Stimulated activated CD4-positive, alpha-beta T cell treated with anti-CD3 and anti-CD28 coated beads, Interleukin-4, amount 100 ng/mL, for 1 hour (primary cell): ENCODE measurements at places on chromosomes 3 and 15.

- DNase-seq = peak; percentile 15
Measured at GRCh38 chr3:59456852-59457485, 407.1 kb upstream of the CFAP20DC start.

DNA sequence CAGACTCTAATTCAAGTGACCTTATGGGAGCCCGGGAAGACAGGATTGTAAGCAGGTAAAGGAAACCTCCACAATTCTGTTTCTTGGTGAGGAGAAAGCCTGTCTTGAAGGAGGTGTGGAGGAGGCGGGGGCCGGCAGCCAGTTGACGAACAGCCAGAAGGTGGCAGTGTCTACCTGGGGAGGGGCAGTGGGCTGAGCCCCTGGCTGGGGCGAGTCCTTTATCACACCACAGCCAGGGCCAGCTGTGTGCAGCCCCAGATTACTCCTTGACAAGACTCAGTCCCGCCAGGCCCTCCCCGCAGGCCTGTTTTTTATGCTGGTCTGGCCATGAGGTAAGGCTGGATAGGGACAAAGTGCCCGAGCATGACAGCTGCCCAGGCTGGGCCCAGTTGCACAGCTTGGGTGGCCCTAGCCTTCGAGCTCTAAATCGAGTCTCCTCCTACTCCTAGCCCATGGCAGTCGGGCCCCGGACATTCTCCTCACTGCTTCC is 40.9 kb upstream of the IDH2 start:
- peak; percentile 65 for DNase-seq

DNA sequence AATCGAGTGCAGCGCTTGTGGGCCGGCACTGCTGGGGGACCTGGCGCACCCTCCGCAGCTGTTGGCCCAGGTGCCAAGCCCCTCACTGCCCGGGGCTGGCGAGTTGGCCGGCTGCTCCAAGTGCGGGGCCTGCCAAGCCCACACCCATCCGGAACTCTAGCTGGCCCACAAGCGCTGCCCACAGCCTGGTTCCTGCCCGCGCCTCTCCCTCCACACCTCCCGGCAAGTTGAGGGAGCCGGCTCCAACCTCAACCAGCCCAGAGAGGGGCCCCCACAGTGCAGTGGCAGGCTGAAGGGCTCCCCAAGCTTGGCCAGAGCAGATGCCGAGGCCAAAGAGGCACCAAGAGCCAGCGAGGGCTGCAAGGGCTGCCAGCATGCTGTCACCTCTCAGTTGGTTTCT is 73.4 kb downstream of the PLXNA1 start:
- DNase-seq = no peak

DNA sequence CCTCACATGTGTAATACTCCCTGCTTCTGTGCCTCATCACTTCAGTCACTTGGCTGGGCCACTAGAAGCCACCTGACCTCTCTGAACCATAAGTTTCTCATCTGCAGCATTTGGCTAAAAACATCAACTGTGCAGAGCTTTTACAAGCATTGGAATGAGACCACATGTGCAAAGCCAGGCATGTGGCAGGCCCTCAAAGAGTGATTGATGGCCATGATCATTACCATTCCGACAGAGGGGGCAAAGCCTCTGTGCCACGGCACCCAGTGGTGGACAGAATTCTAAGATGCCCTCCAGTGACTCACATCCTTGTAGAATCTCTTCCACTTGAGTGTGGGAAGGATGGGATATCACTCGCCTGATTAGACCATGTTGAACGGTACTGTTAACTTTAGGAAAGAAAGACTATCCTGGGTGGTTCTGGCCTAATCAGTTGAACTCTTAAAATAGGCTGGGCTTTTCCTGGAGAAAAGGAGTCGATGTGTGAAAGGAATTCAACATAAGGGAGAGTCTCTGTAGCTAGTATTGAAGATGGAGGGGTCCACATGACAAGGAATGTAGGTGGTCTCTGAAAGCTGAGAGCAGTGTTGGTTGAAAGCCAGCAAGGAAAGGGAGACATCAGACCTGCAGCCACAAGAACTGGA is 13.5 kb downstream of the CDCP1 start:
- no peak for DNase-seq

DNA sequence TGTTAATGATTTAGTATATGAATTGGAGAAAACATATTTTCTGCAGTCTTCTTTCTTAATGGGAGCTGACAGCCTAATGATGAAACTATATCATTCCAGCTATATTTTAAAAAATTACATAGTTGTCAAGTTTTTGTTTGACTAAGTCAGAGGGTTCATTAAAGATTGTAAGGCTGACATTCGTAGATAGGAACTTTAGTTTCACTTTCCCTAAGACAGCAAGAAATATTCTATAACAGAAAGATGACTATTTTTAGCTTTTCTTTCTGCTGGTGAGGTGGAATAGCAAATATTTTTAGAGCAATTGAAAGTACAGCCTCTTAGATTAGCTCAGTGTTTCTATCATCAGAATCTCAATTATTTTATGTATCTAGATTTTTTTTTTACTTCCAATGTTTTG is 60.2 kb downstream of the PIAS1 start:
- DNase-seq = no peak

DNA sequence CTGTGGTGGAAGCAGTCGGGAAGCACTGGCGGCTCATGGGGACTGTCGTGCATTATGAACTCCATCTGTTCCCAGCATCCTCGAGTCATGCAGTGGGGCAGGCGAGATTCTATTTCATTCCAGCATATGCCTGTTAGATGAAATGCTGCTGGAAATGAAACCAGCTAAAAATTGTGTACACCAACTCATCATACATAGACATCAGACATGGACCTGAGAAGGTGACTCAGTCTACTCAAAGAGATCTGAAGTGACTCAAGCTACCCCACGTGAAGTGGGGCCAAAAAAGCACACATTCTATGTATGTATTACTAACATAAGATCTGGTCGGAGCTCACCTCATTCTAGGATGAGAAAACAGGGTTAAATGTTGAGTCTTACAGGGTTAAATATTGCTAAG is 47.5 kb upstream of the FAM98B start:
- no peak for DNase-seq

DNA sequence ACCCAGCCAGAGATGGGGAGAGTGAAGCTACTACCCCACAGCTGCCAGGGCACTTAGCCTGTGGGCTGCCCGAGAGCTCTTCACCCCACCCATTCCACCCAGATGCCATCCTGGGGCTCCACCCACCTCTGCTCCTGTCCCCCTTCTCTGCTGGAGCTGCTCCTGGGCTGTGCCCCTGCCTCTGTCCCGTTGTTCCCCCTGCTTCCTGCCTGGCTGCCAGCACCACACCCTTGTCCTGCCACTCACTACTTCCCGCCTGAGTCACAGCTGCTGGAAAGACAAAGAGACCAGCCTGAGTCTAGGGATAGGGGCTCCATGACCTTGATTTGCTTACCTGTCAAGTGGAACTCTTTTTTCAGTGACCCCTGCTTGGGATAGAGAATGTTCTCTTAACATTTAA is 12.4 kb downstream of the GNAI2 start:
- DNase-seq = no peak

GRCh38 chr15:99712415-99712814 is 20.8 kb downstream of the LYSMD4 start:
- DNase-seq = no peak

DNA sequence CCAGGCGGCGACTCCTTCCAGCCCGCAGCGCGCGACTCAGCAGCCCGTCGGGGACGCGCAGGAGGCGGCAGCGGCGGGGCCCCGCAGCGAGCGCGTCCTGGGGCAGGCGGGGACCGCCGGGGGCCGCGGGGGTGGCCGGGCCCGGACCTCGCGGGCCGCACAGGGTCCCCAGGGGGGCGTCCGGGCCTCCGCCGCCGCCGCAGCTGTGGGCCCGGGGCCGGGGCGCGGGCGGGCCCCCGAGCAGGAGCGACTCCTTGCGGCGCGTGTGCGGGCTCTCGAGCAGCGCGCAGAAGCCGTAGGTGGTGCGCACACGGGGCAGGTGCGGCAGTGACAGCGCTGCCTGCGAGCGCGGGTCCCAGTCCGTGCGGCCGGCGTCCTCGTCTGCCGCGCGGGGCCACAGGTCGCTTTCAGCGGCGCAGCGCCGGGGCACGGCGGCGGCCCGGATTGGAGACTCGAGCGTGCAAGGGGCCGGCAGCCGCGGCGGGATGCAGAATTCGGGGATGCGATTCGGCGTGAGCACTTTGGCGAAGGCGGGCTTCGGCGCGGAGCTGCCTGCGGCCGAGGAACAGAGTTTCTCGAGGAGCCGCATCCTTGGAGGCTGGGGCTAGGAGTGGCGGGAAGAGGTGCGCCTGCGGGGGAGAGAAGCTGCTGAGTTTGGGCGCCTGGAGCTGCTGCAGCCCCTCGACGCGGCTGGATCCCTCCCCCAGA is 535 bp downstream of the C2CD4B start:
- no peak for DNase-seq

DNA sequence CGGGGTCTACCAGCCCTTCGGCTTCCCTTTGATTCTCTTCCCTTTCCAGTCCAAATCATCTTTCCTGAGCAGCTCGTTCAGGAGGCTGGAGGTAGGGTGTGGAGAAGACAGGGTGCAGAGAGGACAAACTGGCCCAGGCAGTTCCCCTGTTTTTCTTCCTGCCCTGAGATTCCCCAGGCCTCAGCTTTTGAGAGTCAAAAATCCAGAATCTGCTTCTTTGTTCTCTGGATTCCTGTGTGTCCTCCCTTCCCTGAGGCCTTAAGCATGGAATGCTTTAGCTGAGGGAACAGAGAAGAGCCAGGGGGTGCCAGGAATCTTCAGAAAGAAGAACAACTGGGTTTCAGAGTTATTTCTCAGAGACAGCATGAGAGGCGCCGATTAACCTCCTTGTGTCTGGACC is 26.7 kb upstream of the LRTM1 start:
- no peak for DNase-seq

DNA sequence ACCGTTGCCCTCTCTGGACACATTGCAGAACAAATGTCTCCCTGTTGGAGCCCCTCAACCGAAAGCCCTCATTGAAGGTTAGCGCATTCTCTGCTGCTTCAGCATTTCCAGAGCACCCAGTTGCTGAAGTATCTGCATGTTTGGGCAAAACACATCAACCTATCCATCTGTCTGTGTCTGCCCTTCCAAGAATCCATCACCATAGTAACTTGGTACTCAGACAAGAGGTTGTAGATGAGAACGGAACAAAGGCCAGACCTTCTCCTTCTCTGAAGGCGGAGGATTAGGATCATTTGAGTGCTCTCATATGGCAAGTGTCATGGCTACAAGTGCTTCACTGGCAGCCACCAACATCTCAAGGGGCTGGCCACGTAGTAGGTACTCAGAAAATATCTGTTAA is 23.1 kb upstream of the RHO start:
- no peak for DNase-seq

- DNase-seq = no peak
Measured at GRCh38 chr15:42984493-42985034, 64.0 kb upstream of the TTBK2 start.

- no peak for DNase-seq
Measured at GRCh38 chr3:186687120-186687651, 21.4 kb downstream of the HRG start.

DNA sequence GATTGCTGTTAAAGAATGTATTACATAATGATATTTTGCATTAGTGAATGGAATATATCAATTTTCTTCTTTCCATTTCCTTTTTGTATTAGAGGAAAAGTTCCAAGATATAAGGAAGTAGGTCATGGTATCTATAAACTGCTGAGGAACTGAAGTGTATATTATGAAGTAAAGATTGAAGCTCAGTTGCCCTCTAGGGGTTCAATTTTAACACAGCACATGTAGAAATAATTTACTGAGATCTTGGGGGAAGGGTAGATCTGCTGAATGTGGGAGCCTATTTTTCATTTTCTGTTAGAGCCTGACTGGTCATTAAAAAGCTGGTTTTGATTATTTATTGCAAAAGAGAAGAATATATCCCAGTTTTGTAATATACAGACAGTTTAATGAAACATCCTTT is 45.2 kb downstream of the CMC1 start:
- no peak for DNase-seq

GRCh38 chr3:59133311-59133710 is 83.5 kb upstream of the CFAP20DC start:
- no peak for DNase-seq

DNA sequence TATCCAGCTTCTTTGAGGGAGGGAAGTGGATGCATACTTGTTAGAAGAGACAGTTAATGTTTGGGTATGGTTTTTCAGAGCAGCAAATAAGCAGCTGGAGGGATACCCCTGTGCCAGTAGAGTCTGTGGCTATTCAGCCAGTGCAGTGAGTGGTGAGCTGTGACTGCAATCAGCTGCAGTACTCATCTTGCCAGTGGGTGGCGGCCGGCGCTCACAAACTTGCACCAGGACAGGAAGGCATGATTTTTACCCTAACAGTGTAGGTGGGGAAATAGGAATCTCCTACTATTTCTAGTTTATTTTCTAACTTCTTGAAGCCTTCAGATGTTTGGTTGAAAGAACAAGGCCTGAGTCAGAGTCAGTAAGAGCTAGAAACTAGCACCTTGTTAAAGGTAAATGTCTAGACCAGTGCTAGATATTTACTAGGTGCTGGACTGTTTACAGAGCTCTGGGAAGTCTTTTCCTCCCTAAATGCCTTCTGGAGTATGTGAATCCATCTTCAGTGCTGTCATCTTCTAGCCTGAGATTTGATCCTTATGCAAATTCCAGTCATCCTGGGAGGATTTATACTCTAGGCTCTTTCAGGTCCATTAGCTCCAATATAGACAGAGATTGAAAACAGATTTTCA is 23.6 kb downstream of the TIMP4 start:
- peak; percentile 66 for DNase-seq

- no peak for DNase-seq
Measured at GRCh38 chr3:99713440-99713839, 75.0 kb downstream of the COL8A1 start.

- no peak for DNase-seq
Measured at GRCh38 chr3:11548721-11549131, 95.0 kb downstream of the VGLL4 start.

GRCh38 chr15:78290222-78290621 is 9.2 kb downstream of the SKIC8 start:
- DNase-seq = no peak

GRCh38 chr3:4914464-4914863 is 64.8 kb upstream of the BHLHE40 start:
- DNase-seq = no peak

DNA sequence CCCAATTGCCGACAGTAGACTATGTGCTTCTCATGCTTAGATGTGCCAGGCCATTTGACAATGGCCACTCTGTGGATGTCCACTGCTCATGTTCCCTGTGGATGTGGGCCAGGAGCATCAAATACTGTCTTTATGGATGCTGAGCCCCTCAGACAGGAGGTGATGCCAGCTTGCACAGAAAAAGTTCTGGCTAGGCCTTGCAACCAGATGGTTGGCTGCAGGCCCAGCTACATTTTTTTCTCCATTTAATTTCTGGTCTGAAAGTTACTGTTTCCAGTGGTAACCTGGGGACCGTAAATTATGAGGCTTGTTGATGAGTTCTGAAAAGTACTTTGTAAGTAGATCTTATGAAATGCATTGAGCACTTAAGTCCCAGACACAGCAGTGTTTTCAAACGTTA is 228.5 kb downstream of the CHL1 start:
- no peak for DNase-seq

DNA sequence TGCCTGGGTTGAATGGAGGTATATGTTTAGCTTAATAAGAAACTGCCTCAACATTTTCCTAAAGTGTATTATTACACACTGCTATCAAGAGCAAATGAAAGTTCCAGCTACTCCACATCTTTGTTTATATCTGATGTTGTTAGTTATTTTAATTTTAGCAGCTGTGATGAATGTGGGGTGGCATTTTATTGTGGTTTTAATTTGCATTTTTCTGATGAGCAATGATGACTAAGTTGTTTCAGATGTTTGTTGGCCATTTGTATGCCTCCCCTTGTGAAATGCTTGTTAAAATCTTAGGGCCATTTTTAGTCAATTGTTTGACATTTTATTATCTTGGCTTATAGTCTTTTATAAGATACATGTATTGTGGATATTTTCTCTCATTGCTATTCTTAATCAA is 260.4 kb upstream of the SLCO3A1 start:
- DNase-seq = no peak
